Vagina (tissue), 2 donors: ENCODE measurements at places on chromosomes 6 and 20.

DNA sequence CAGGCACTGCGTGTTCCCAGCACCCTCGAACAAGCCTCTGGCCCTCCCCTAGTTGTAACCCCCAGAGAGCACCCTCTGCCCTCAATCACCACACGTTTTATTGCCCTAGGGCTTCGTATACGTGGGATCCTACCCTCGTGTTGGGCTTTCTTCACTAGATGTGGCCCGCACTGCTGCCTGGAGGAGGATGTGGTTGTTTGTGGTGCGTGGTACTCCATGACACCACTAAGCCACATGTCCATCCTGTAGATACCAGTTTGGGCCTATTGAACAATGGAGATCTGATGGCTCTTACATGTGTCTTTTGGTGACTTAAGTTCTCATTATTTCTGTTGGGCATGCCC lies 17.0 kb downstream of the SLC2A4RG start:
- DNase-seq, result no peak

DNA sequence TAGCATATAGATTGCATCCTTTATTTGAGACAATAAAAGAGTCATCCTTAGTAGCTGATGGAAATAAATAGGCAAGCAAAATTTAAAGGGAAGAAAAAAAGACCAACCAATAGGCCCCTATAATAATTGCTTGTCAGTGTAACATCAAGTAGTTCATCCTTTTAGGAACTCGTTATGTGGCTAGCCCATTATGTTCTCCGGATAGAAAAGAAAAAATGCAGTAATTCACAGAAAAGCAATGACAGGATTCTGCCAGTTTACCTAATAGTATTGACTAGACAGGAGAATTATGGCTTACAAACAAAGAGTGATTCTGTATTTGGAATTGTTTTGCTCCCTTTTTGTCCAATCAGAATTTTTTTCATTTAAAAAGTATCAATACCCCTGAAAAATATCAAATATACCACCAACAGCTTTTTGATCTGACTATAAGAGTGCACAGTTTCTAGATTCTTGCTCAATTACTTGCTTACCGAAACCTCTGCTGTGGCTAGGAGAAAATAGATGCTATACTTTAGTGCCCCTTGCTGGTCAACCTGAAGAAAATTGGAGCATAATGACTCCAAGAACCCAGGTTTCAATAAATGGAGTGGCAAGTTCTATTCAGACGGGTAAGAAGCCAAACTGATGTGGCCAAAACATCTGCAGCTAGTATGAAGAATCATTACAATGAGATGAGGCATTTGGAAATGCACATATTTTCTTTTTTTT lies 91.5 kb upstream of the SASH1 start:
- DNase-seq, result no peak

GRCh38 chr6:83511901-83512681 lies at the start of gene PRSS35:
PRSS35 (plus strand) TSS chr6:83512534; CDS start chr6:83523442, 10,908 bp downstream.
- no peak for DNase-seq

DNA sequence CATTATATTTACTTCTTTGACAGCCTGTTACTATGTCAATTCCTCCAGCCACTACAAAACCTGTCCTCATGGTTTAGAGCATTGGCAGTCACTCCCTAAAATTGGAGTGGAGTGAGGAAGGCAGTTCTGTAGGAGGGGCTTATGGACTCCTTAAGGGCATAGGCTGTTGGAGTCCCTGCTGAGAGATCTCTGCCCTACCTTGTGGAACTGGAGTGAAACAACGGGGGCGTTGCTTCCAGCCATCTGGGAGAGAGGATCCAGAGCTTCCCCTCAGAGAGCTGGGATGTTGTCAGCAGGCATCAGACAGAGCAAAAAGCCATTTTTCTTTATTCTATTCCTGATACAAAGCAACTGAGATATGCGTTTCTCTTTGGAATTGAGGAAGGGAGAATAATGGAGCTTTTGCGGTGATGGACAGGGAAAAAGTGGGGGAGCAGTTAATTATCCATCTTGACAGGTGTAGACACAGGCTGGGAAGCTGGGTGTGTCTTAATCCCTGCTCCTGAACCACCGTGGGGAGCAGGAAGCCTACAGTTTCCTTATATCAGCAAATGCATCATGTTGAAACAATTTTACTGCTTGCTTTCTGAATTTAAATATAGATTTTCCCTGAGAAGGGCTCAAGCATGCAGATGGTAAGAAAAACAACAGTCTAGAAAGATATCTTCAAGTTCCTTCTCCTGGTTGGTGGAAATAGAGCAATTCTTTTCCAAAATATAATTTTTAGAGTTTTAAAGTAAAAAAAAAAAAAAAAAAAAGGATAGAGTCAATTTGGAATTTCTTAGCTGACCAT lies 402.5 kb downstream of the PLCB1 start:
- no peak for DNase-seq

- DNase-seq, result no peak
Measured at GRCh38 chr6:125839471-125839870, 48.7 kb downstream of the NCOA7 start.

- DNase-seq, result no peak
Measured at GRCh38 chr6:157840776-157841175, 17.7 kb downstream of the SNX9 start.

DNA sequence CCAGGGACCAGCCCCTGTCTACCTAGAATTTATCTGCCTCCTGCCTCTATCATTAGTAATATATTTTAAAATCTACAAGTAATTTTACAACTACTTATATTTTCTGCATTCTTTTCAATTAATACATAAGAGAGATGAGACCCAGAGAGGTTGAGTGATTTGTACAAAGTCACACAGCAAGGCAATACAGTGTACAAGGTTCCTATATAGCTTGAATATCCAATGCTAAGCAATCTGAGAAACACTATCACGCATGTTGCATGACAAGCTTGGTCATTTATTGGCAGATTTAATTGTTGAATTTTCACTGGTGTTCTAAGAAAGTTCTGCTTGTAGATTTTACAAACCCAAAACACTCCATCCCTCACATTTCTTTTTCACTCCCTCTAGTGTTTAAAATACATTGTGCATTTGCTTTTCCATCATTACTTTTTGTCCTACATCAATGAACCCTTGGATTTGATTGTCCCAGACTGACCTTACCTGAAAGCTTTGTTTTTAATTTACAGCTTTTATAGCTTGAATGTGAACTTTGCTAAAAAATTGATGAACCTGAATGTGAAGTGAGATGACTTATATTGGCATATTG lies 520.9 kb upstream of the CITED2 start:
- DNase-seq, result no peak

DNA sequence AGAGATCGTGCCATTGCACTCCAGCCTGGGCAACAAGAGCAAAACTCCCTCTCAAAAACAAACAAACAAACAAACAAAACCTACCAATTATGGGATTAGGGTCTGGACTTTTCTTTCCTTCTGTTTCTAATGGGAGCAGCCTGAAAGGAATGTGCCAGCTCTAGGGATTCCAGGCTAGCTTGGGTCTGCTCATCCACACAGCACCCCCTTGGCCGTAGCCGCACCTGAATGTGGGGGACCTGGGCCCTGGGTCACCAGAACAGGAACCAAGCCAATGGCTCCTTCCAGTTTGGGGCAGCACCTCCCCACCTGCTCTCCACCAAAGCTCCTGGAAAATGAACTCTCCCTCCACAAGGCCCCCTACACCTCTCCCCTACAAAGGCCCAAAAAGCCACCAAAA lies 6.7 kb downstream of the CTSZ start:
- DNase-seq, result no peak

DNA sequence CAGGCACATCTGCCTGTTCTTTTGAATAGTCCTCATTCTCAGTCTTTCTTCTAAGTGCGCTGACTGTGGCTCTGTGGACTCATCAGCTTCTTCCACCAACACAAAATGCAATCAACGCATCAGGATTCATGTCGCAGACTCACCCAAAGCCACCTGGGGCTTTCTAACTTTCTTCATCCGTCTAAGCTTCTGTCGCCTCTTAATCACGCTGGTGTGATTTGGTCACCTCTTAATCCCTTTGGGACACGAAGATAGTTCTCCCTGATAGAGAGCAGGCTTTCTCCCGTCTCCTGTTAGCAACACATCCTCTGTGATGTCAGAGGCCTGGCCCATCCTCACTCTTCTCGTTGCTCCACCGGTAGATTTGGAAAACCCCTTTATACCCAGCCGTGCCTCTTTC lies 78.0 kb upstream of the FOXQ1 start:
- no peak for DNase-seq

DNA sequence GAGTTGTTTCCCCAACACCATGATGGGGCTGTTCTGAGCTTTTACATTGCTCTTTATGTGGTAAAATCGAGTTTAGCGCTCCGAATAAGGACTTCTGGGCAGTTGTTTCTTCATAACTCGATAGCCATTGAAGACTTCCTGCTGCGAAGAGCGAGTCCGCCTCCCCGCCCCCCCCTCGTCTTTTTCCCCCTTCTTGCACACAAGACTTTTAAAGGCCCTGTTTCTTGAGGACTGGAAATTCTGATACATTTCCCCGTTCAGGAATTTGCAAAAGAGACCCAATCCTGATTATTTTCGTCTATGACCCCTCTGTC lies 1.5 kb upstream of the CITED2 start:
- no peak for DNase-seq

DNA sequence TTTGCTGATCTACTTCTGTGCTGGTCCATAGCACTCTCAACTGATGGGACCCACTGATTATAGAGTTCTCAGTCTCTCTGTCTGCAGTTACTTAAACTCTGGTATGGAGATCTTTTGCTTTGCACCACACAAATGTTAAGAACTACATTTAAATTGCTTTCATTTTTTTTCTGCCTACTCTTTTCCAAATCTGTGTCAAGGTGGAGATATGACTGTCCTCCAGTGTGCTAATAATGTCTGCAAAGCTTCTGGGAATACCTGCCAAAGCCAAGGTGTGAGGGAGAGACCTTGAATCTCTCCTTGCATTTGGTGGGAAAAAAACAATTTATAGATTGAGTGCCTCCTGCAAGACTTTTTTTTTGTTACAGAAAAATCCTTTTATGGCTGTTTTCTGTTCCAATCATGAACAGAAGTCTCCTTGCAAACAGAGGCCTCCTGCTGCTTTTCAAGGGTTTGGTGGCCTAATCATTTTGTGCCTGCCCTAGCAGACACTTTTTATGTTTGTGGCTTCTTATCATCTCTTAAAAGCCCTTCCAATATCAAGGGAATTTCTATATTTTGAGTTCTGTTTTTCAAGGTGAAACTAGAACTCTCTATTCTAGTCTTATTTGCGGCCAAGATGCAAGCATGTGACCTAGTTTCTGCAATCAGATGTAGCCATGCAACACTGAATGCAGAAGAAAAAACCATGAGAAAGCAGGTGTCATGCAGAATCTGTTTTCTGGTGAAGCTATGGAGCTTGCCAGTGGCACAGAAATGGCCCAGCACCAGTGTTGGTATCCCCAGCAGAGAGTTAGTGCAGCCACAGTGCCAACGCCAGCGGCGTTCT lies 23.2 kb upstream of the AKIRIN2 start:
- DNase-seq, result no peak

- DNase-seq, result no peak
Measured at GRCh38 chr6:28312939-28313338, 23.0 kb downstream of the ZSCAN31 start.

GRCh38 chr6:79465381-79465780 lies 71.8 kb downstream of the LCA5 start:
- DNase-seq, result no peak

DNA sequence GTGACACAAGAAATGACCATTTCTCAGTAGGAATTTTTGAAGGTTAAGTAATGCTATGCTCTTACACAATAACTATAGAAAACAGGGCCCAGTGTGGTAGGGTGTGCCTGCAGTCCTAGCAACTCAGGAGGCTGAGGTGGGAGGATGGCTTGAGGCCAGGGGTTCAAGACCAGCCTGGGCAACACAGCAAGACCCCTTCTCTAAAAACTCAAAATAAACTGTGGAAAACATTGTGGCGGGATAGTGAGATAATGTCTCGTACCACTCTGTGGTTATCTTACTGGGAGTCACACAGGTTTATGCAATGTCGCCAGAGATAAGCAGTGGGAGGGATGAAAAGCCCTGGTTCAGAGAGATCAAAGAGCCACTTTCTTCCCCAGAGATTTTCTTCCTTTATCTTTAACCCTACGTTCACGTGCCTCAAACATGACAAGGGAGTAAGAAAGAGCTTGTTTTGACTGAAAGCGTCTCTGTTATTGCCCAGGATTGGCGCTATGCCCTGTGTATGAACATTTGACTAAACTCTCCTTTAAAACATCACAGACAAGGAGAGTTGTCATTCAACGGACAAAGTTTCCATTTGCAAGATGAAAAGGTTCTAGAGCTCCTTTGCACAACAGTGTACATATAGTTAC lies 13.9 kb downstream of the GCM1 start:
- DNase-seq, result no peak

DNA sequence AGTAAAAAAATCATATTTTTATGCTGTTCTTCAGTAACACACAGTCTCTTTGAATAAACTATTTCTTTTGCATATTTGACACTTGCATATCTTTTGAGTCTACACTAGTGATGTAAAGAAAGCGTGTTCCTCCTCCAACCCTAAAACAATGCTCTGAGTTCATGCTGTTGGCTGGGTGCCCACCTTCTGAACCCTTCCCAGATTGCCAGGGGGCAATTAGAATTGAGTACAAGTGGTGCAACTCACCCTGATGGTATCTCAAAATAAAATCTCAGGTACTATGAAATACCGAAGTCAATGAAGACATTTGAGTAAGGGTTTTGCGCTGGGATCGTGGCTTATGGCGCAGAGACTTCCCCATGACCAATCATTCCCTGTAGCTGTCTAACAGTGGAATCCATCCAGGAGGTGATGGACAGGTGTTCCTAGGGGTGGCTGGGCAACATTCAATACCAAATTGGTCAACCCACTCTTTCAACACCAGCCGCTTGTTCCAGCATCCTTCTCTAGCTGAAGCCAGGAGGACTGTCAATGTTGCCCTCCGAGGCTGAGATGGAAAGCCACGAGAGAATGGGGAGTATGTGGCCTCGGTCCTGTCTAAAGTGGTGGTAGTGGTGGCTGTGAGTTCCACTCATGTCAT lies 94.4 kb upstream of the ZNFX1 start:
- no peak for DNase-seq

- DNase-seq, result no peak
Measured at GRCh38 chr6:44771647-44772415, 384.3 kb downstream of the CDC5L start.

- DNase-seq, result peak; percentile 86
Measured at GRCh38 chr6:3848380-3848779, 793 bp upstream of the FAM50B start.

DNA sequence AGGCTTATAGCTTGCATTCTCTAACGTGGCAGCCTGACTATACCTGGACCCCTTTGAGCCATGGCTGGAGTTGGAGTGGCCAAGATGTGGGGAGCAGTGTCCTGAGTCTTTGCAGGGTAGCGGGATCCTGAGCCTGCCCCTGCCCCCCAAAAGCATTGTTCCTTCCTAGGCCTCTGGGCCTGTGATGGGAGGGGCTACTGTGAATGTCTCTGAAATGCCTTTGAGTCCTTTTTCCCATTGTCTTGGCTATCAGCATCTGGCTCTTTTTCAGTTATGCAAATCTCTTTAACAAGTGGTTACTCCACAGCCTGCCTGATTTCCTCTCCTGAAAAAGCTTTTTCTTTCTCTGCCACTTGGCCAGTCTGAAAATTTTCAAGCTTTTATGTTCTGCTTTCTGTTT lies 17.0 kb upstream of the PRL start:
- no peak for DNase-seq
